ENCODE measurements at places on chromosomes 5 and 9.

DNA sequence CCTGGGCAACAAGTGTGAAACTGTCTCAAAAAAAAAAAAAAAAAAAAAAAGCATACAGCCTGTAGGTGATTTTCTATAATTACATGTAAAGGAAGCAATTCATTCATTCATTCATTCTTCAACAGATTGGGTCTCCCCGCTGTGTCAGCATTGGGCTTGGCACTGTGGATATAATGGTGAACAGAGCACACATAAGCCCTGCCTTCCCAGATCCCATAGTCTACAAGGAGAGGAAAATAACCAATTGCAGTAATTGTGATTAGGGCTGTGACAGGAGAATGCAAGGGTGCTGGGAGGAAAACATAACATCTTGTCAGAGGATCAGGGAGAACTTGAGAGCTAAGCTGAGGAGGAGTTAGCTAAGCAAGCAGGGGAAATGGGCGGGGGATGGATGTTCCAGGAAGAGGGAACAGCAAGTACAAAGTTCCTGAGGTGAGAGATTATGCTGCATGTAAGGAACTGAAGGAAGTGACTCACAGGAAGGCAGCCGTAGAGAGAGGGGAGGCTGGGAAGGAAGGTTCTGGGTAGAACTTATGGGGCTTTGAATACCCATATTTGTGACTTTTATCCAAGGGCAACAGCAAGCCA lies 24.0 kb upstream of the KLF9 start:
- no peak for DNase-seq

- DNase-seq, result no peak
These were observed 210.8 kb upstream of the SMARCA2 start for GRCh38 chr9:1804128-1804865.

DNA sequence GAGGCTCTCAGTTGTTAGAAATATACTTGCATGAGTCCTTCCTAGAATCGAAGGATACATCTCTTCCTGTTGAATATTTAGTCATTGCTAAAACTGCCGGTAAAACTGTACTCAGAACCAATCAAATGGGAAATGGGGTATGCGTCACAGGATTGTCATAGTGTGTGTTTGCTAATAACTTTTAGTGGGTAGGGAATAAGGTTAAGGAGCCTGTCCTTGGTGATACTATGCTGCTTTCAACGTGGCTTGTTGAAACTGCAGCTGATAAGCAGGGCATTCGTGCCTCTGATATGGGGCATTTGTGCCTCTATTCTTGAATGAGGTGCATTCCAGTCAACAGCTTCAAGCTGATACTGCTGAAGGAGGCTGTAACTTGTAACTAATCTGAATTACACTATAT lies 26.6 kb downstream of the HABP4 start:
- no peak for DNase-seq

DNA sequence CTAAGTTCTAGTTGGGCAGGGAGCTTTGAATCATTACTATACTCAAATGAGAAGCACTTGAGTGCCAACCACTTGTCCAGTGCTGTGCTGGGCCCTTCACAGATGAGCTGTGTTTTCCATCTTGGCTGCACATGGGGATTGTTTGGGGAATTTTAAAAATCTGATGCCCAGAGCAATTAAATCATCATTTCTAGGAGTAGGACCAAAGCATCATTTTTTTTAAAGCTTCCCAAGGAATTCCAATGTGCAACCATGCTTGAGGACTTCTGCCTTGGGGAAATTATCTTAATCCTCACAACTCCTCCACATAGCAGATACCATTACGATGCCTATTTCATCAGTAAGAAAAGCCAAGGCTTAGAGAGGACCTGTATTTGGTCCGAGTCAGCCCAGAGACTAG lies 131.4 kb downstream of the TMEM174 start:
- no peak for DNase-seq

- no peak for DNase-seq
These were observed 213.8 kb downstream of the FAM114A2 start for GRCh38 chr5:153824909-153825308.

DNA sequence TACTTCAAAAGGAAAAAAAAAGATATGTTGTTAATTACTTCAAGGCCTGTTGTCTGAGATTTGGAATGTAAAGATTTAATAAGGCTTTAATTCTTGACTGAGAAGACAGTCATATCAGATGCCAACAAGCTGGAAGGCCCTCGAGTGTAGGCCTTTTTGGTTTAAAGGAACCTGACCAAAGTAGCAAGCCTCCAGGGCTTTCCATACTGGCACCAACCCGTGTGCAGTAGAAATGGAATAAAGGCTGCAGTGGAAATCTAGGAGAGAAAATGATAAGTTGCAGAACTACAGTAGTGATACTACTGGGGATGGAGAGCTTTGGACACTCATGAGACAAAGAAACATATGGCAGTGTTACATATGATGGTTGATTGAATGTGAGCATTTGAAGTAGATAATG lies 358.0 kb downstream of the TAF11L14 start:
- no peak for DNase-seq

Data from stimulated activated CD4-positive, alpha-beta T cell treated with anti-CD3 and anti-CD28 coated beads, Interleukin-12 subunit alpha, Interleukin-12 subunit beta, amount 100 ng/mL, for 4 hours (primary cell).